T47D (cell line): ENCODE measurements at places on chromosomes 6 and 20.

DNA sequence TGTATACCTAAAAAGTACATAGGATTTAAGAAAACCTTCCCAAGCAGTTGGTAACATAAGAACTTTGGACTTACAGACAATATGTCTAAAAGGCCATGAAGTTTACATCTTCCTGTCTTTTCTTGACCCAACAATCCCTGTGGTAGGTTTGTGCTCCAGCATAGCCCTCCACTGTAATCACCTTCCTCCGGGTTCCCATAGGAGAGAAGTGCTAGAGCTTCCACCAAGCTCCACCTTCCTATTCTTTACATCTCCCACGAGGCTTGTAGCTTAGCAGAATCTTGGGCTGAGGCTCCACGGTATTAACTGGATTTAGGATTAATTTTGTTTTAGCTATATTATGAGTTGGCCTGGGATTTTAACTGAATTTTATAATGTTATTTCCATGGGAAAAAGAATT is 23.3 kb downstream of the ADGRG6 start:
- DNase-seq = no peak

- no peak for DNase-seq
Observed at GRCh38 chr6:143498428-143498827, 13.1 kb downstream of the FUCA2 start.

DNA sequence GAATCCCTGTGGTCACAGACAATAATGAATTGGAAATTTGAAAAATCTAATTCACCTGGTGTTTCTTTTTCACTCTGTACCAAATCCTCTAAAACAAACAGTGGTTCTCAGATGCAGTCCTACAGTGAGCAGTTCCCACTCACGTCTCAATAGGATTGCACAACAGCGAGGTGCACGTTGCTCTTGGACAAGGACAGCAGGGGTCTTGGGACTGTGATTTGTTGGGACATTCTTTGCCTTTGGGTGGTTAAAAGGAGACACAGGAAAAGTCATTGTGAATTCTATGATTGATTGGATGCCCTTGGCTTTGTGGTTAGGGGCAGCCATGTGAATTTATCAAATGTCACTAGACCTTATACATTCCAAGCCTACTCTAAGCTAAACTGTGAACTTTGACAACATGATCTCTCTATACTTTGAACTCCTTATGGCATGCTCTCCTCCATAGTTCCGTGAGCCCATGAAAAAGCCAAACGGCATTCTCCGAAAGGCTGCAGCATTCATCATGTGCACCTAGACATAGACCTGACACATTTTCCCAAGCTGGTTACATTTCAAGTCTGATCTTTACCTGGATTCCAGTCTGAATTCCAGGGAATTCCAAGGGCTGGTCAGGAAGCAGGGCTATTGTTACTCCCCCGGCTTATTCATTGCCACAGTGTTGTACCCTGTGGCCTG is 647 bp downstream of the UNC93A start:
- DNase-seq = no peak

DNA sequence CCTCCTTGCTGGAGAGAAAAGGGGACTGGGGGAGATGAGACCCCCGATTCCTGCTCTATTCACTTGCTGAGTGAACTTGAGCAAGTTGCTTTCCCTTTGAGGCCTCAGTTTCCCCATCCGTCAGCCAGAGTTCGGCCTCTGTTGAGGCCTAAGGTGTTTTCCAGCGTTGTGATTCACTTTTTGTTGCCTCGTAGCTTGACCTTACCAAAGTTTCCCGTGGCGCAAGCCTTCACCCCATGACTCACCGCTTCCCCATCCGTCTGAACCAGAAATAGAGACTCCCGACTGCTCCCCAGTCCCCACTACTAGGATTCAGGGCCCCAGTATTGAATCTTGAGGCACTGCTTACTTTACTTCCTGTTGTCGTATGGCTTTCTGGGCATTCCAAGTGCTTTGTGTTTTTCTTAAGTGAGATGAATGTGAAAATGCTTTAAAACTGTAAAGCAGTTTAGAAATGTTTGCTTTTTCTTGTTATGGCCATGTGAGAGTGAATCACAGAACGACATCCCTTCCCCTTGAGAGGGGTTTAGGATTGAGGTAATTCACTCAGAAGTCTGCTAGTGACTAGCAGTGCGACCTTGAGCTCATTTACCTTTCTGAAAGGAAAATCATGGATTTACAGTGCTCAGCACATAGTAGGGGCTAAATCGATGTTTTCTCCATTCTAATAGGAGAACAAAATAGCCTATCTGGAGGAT is 1.2 kb downstream of the CHMP4B start:
- DNase-seq = no peak

DNA sequence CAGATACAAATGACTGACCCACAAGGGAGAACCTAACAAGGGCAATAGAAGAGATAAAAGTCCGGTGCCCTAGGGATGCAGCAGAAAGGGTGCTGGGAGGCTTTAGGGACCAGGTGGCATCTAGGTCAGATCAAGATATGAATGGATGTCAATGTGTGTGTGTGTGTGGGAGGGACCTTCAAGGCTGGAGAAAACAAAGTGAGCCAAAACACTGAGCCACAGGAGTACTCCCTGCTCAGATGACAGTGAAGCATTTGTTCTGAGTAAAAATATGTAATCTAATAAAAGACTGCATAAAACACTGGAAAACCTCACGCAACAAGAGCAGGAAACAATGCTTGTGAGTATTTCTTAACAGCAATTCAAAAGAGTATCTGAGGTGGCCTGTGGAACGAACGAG is 28.2 kb downstream of the ZNF337 start:
- no peak for DNase-seq

DNA sequence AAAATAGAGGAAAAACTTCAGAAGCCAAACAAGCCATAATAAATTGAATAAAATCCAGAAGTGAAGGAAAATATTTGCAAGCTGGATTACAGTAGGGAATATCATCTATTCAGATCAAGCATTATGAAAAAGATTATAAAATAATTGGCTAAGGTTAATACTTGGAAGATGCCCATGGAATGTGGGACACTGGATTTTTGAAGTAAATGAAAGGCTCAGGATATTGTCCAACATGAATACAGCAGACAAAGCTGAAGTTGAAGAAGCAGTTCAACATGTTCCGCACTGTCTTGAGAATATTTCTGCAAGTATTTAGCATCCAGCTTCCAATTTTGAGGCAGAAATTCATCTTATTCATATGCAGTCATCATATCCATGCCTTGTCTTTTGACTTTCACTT is 1278.4 kb upstream of the GJE1 start:
- DNase-seq = no peak
